M059J (cell line): ENCODE measurements at places on chromosomes 1 and 21.
A peak's percentile ranks its signal among the peaks of the same experiment; 100 is the strongest.

GRCh38 chr1:235972311-235972689 lies 92.6 kb downstream of the NID1 start:
- peak; percentile 78 for DNase-seq

DNA sequence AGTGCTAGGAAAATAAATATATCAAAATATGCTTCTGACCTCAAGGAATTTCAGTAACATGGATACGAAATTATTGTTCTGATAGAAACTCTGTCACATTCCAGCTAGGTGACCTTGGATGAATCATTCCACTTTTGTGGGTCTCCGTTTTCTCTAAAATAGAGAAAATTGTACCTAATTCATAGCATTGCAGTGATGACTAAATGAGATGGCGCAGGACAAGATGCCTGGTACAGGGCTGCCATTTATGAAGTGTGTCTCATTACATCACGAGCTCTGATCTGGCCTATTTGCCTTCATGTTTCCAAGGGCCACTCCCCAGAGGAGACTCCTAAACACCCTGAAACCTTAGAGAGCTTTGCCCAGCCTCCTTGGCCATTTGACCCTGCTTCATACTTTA lies 480.0 kb upstream of the USP24 start:
- DNase-seq = peak; percentile 73

GRCh38 chr1:203519053-203519840 lies 25.3 kb downstream of the OPTC start:
- peak; percentile 81 for DNase-seq

DNA sequence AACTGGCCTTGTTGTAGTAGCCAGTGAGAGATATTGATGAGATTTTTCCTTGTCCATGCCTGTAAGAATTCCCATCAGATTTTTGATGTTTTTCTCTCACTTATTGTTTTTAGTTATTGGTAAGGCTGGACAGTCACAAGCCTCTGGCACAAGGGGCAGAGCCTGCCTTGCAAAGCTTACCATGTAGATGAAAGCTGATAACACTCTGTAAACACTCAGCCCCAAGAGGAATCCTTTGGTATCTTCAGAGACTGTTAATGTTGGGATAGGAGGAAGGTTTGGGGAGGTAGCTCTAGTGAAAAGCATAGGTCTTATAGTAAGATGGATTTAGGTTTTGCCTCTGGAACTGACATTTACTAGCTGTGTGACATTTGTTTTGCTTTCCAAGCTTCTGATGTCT lies 37.7 kb downstream of the MARK1 start:
- DNase-seq = no peak

GRCh38 chr1:231279081-231279480 lies 38.1 kb downstream of the GNPAT start:
- DNase-seq = peak; percentile 43

DNA sequence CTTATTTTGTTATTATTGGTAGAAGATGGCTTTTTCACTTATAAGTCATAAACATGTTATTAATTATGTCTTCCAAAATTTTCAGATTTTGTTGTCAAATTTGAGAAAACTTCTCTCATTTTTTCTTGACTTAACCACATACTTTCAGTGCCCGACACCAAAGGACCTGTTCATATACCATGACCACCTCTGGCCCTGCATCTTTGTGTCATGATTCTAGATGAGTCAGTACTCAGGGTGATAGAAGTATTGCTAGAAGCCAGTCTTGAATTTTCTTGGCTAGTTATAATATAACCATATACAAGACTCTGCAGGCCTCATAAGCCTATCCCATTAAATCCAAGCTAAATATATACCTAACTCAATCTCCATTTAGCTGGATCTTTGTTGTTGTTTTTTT lies 35.4 kb upstream of the DPH5 start:
- DNase-seq = no peak

DNA sequence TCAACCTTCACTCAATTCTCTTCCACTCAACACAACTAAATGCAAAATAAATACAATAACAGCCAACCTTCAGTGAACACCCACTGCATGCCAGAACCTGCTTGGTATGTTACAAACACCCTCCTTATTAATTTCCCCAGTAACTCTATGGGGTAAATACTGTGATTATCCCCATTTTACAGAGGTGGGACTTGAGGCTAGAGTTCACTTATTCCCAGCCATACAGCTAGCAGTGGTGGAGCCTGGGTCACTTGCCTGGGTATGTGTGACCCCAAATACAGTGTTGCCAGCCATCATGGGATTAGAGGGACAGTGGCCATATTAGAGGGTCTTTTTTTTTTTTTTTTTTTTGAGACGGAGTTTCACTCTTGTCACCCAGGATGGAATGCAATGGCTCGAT lies 1.6 kb downstream of the CPLANE2 start:
- no peak for DNase-seq

- DNase-seq = no peak
These were observed 36.5 kb downstream of the RNASEL start for GRCh38 chr1:182552527-182552926.

DNA sequence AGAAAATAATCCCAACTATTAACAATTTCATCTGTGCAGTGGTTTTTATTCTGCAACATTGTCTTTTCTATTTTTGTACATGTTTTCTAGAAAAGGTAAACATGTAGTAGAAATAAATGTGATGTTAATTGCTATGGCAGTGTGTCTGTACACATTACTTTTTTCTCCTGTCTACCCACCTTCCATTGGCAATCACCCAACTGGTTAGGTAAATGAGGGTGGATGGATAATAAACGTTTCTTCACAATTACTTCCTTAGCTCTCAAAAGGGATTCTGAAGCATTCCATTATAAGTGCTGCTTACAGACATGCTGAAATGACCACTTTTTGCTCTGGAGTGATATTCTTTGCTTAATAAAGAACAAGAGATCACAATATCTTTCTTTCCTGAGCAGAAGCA lies 61.4 kb downstream of the MAGI3 start:
- no peak for DNase-seq

DNA sequence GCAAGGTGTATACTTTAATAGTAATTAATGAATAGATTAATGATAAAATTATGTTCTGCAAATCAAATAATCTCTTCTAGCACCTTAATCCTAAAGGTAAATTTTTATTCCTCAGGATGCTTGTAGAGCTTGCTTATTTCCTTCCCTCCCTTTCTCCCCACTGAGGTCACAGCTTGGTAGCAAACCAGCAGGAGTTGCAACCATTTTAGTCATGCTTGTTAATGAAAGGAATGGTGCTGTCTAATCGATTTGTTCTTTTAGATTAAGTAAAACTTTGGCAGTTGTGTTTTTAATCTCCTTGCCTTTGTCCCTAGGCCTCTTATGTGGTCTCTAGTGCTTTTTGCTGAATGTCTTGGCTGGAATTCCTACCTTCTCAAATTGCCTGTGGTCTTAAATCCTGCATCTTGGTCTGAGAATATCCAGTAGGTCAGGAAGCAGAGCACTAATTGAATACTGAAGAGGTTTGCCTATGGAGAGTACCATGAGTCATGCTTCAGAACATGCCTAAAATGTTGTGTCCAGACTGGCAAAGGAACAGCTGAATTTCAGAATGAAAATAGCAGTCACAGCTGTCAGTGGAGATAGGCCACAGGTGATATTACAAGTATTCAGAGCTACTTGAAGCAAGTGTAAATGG lies 36.3 kb upstream of the RWDD3 start:
- peak; percentile 84 for DNase-seq

DNA sequence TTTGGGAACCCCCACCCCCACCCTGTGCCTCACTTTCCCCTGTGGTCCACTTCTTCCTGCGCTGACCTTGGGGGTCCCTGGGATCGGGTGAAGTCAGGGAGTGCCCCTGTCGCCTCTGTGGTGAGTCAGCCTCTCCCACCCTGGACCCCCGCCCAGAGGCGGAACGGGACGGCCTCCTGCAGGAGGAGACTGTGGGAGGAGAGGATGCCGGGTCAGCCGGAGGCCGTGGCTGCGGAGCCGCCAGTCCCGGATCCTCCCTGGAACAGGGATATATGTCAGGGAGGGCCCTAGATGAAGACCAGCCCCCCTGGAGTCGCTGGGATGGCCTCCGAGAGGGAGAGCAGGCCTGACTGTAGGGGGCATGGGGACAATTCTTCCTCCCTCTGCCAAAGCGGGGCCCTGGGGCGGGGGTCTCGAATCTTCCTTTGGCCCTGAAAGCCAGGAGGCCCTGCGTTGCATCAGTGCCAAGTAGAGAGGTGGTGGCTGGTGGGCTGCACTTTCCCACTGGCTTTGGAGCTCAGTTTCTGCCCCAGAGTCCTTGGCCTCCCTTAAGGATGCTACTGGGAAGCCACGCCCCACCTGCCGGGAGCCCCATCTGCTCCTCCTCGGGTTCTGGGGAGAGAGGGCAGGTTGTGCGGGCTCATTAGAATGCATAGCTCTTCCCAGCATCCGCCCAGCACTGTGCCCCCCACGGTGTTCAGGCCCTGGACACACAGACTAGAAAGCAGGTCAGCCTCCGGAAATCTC lies 930 bp downstream of the ARHGEF10L start:
- DNase-seq = peak; percentile 45

DNA sequence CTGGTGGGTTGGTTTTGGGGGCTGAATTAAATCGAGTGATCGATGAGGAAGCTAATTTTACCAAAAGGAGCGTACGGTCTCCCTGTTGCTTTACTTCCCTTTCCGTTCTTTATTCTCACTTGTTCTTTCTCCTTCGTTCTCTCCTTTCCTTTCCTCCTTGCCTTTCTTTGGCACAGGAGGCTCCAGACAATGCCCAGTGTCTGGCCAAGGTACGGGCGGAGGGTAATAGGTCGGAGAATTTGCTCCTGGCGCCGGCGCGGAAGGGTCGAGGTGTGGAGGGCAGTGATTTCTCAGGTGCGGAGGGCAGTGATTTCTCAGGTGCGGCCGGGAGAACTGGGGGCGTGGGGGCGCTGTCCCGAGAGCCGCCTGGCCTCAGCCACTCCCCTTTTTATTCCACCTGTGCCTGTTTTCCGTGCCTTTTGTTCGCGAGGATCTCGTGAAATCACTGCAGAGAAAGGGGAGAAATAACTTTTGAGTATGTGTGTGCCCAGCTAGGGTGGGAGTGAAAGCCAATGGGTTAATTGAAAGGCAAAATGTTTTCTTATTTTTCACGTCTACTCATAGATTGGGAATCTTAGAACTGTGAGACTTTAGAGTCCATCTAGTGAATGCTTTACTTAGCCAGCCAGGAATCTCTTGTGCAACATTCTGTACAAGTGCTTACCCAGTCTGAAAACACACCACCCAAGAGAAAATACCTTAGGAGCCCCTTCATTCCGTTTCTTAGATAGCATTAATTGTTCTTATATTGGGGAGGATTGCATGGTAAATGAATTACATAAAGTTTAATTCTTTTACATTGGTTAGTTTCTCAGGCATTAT lies 1.3 kb downstream of the FNBP1L start:
- DNase-seq = peak; percentile 40

- DNase-seq = no peak
These were observed 10.8 kb downstream of the ARID4B start for GRCh38 chr1:235317168-235317567.

GRCh38 chr1:226233293-226233692 lies 9.8 kb downstream of the MIXL1 start:
- no peak for DNase-seq

DNA sequence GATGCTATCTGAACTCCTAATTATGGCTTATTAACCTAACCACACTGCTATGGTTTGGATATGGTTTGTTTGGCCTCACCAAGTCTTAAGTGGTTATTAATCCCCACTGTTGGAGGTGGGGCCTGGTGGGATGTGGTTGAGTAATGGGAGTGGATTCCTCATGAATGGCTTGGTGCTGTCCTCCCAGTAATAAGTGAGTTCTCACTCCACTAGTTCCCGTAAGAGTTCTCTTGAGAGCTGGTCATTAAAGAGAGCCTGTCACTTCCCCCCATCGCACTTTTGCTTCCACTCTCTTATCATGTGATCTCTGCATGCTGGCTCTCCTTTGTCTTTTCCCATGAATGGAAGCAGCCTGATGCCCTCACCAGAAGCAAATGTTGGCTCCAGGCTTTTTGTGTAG lies 328.8 kb downstream of the PLA2G4A start:
- DNase-seq = peak; percentile 4

- no peak for DNase-seq
These were observed 1.6 kb downstream of the ALX3 start for GRCh38 chr1:110068646-110069403.

DNA sequence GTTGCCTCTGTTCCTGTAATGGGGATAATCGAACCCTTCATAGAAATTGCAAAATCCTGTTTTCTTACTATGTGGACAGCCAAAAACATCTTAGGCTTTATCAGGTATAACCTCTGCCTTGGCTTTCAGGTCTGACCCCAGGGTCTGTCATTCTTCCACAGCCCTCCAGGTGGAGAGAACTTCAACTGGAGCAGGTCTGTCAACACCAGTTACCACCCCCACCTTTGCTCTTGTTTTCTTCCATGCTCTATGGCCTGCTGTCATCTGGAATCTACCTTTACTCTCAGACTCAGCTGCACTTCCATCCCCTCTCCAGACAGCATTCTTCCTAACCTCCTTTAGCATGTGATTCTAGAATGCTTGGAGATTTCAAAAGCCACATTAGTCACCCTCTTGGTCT lies 10.4 kb upstream of the GJA9 start:
- DNase-seq = peak; percentile 10

DNA sequence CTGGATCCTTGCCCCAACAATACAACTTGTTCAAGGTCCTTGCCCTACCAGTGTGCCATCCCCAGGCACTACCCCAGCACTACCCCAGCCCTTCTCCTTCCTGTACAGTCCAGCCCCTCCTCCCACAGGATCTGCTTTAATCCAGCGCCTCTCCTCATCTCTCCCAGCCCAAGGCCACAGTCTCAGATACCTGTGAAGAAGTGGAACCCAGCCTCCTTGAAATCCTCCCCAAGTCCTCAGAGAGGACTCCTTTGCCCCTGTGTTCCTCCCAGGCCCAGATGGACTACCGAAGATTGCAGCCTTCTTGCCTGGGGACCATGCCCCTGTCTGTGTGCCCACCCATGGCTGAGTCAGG lies 6.5 kb upstream of the CDC20 start:
- DNase-seq = no peak

DNA sequence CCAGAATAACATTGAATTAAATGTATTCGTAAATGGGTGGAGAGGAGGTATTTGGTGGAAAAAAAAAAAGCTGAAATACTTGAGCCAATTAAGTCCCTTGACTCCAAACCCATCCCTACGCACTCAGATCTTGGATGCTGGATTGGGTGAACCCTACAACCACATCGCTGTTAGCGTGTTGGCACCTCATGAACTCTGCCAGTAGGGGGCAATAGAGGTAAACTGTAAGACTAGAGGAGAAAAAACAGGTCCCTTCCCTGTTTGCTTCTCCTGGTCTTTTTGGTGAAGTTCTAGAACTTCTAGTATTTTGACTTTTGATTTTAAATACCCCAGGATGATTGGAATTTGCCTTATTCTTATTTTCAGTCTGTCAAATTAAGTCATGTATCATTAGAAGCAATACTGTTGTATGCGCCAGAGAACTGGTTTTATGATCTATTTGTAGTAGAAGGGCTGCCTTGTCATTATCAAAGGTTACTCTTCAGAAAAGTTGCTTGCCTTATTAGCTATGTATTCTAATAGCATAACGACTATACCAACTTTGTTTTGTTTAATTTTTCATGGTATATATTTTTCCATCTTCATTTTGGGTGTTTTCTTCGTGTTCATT lies 1.9 kb upstream of the OR13G1 start:
- DNase-seq = peak; percentile 29

- no peak for DNase-seq
These were observed at the start of the genes PLA2G2C and UBXN10 for GRCh38 chr1:20185834-20186782. Gene PLA2G2C, minus strand, starts transcription at chr1:20186518. Its CDS starts 9,155 bp downstream, at chr1:20177363. Gene UBXN10, plus strand, starts transcription at chr1:20186096. Its CDS starts 4,466 bp downstream, at chr1:20190562.
